Activated CD4-positive, alpha-beta T cell treated with anti-CD3 and anti-CD28 coated beads, Interleukin-2, amount 10 ng/mL, durations not matched to agents 7 days and 5 days (primary cell): ENCODE measurements at places on chromosomes 12 and 14.

- DNase-seq, result no peak
Observed at GRCh38 chr14:97705976-97706375, 908.8 kb downstream of the VRK1 start.

DNA sequence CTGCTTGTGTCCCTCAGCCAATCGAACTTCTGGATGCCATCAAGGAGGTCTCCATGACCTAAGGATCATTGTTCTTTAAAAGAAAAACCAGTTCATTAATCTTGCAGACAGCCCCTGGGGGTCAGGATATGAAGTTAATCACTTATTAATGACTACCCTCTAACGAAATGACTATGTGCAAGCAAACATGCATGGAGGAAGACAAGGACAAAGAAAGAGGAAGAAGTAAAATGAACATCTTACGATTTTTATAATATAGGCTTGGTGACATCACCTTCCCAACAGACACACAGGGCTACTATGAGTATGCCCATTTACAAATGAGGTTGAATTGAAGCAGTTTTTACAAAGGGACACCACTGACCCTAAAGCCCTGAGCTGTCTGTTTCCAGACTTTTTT, 111.1 kb upstream of the AMIGO2 start:
- no peak for DNase-seq

DNA sequence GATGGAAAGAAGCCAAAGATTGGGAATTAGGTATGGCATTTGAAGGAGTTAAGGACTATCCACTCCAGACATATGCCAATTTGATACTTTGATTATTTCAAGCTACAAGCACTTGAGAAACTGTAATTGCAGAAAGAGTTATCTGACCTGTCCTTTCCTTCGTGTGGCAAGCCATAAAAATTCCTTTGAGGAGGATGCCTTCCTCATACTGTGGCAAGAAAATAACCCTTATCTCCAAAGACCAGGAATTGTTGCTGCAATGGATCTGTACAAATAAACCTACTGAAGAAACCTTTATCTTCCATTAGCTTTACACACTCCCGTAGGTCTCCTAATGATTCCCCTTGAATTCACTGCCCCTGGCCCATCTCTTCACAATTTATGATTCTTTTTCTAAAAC, 165.1 kb upstream of the AMIGO2 start:
- DNase-seq, result no peak

GRCh38 chr12:132071830-132072384, 72.2 kb downstream of the DDX51 start:
- DNase-seq, result no peak

DNA sequence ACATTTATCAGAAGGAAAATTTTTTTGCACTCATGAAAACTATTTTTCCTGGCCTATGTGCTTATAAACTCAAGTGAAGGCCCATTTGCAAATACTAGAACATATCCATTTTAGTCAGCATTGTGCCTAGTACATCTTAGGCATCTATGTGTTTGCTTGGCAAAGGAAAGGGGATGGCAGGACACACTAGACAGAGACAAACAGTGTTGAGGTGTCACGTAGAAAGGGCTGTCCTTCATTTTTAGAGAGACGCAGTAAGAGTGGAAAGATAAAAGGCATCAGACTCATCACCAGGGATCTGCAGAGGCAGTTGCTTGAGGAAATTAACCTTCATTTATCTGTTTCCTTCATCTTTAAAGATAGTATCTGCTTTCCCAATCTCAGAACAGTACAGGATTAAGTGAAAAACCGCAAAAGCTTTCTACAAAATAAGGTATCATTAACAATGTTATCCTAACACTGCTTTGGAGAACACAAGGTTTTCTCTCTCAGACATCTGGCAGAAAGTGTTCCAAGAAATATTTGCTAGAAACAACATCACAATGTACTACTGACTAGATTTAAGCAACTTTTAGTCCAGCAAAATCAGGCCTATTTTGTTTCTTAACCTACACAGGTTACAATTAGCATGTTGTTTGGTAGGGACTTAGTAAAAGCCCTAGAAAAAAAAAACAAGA, 2.0 kb downstream of the YBX3 start:
- DNase-seq, result no peak

DNA sequence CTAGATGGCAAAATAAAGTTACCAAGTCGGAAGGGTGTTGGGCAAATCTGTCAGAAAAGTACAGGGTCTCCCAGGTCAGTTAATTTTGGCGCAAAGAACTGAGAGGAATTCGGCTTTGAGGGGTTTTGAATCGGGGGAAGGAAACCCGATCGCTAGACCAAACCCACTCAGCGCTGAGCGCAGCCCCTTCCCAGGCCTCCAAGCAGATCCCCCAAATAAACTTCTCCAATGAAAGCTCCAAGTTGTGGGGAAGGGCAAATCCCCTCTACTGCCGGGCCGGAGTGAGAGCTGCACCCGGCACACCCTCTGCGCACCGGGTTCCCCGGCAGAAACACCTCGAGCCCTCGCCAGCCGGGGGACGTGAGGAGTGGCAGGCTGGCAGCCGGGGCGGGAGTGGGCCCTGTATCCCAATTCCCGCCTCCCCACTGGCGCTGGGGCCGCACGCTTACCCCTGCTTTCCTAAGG, 441 bp downstream of the E2F7 start:
- peak; percentile 29 for DNase-seq

GRCh38 chr14:60196291-60196690, 31.1 kb upstream of the DHRS7 start:
- no peak for DNase-seq

GRCh38 chr14:99995700-99996356, 69.4 kb upstream of the EVL start:
- DNase-seq, result peak; percentile 75

DNA sequence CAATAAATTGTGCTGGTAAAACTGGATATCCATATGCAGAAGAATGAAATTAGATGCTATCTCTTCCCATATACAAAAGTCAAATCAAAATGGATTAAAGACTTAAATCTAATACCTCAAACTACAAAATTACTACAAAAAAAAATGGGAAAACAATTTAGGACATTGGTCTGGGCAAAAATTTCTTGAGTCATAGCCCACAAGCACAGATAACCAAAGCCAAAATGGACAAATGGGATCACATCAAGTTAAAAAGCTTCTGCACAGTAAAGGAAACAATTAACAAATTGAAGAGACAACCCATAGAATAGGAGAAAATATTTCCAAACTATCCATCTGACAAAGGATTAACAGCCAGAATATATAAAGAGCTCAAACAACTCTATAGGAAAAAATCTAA, 264.6 kb downstream of the NUAK1 start:
- no peak for DNase-seq

GRCh38 chr14:33851931-33852330, 98.9 kb downstream of the EGLN3 start:
- no peak for DNase-seq

GRCh38 chr12:75289753-75290152, 40.4 kb downstream of the CAPS2 start:
- no peak for DNase-seq

GRCh38 chr14:37036669-37037341, 135.6 kb downstream of the SLC25A21 start:
- no peak for DNase-seq

DNA sequence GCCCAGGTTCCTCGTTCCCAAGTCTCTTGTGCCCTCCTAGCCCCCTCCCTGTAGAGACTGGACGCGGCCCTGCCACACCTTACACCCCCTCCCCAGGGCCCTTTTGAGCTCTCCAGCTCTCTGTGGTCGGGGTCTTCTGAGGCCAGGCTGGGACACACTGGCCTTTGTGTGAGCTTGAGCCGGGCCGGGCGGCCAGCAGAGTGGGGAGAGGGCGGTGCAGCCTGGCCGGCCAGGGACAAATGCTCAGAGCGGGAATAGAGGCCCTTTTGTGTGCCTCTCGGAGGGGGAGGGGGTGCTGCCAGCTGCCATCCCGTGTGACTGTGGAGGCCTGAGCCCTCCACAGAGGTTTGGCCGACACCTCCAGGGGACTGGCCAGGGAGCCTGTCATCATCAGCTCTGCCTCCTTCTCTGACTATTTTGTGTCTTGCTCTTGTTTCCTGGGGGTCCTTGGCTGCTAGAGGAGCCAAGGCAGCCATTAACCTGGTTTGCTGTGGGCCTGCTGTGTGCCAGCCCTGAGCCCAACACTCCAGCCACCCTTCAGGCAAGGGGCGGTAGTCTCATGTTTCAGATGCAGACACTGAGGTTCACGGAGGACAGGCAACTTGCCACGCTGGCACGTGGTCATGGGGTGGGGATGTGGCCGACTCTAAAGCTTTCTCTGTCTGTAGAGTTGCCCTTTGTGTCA, 13.6 kb downstream of the FAM222A start:
- DNase-seq, result no peak

DNA sequence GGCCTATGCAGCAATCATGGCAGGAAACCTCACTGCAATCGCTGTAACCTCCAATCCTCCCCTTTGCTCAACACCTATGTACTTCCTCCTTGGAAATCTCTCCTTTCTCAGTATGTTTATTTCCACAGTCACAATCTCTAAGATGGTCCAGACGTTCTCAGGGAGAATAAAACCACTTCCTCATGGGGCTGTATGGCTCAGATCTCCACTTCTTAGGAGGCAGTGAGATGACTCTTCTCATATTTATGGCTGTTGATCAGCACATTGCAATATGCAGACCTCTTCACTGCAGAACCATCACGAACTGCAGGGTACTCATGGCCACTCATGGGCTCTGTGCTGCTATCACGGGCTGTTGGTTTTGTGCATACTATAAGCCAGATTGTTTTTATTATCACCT, 17.1 kb upstream of the OR4K17 start:
- DNase-seq, result no peak

GRCh38 chr12:65460063-65460462, 181.6 kb downstream of the MSRB3 start:
- no peak for DNase-seq

- DNase-seq, result no peak
Observed at GRCh38 chr14:28719130-28719529, 47.5 kb upstream of the FOXG1 start.

GRCh38 chr12:53193040-53193439, 12.3 kb upstream of the CSAD start:
- DNase-seq, result no peak

GRCh38 chr12:60921541-60921940, 1325.7 kb downstream of the SLC16A7 start:
- no peak for DNase-seq

DNA sequence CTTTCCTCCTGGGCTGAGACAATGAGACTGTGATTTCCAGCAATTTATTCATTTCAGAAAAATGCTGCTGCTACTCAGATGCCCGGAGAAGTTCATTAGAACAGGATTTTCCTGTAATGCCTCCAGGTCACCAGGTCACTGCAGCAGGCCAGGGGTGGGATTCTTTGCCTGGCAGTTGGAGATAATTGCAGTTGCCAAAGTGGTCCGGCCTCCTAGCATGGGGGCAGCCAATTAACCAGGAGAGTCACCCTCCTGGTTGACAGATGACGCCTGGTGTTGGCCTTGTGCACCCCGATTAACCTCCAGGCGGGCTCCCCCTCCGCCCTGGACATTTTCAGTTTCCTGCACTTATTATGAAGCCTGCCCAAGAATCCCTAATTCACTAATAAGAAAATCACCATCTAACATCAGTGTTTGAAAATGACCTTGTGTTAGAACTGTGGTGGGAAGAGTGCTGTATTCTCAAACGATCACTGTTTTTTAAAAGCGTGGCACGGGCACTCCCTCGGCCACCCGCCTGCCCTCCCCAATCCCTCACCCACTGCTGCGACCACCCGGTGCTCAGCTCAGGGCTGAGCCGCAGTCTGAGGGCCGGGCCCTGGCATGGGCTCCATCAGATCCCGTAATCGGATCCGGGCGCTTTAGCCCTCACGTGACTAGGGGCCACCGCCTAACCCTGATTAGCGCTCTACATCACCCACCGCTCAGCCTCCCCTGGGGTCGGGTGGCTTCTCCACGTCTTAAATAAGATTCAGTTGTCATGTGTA, 12.9 kb downstream of the RIMBP2 start:
- no peak for DNase-seq

DNA sequence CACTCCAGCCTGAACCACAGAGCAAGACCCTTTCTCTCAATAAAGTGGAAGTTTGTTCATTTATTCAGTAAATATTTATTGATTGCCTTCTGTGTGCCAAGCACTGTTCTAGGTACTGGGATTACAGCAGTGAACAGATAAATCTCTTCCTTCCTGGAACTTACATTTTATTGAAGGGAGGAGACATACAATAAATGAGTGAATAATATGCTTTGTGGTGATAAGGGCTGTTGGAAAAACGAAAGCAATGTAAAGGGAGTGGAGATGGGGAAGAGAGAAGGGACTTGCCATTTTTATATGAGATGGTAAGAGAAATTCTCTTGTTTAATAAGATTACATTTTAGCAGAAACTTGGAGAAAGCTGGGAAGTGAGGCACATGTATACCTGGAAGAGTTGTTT, 1.6 kb downstream of the GSKIP start:
- no peak for DNase-seq

GRCh38 chr12:6096527-6096926, 27.9 kb downstream of the VWF start:
- DNase-seq, result no peak

DNA sequence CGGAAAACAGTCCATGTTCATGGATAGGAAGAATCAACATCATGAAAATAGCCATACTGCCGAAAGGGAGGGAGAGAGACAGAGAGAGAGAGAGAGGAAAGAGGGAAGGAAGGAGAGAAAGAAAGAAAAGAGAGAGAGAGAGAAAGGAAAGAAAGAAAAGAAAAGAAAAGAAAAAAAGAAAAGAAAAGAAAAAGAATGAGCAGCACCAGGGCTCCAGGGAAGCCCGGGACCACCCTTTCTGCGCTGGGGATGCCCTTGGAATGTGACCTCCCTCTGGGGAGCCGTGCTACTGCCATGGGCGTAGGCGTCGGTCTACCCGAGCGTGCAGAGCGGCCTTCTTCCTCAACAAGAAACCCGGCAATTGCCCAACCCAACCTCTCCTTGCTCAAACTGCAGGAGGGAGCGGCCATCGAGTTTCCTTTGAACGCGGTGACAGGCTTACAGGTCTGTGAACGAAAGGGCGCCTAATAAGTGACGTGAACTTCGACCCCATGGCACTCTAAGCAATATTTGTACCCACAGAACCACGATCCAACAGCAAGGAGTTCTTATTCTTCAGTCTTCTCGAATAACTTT, 16.9 kb downstream of the OR6S1 start:
- peak; percentile 52 for DNase-seq

- DNase-seq, result no peak
Observed at GRCh38 chr12:64621257-64621942, 11.1 kb downstream of the RASSF3 start.

- no peak for DNase-seq
Observed at GRCh38 chr14:55448141-55448614, 7.8 kb upstream of the TBPL2 start.

GRCh38 chr12:62632411-62632918, 165.8 kb downstream of the MON2 start:
- no peak for DNase-seq

- DNase-seq, result no peak
Observed at GRCh38 chr14:87005280-87005679, 987.7 kb downstream of the GALC start.
